Fibroblast of skin of right quadriceps (primary cell): ENCODE measurements at places on chromosomes 3 and 15.

- DNase-seq = no peak
Observed at GRCh38 chr3:124965413-124965812, 30.9 kb upstream of the MUC13 start.

DNA sequence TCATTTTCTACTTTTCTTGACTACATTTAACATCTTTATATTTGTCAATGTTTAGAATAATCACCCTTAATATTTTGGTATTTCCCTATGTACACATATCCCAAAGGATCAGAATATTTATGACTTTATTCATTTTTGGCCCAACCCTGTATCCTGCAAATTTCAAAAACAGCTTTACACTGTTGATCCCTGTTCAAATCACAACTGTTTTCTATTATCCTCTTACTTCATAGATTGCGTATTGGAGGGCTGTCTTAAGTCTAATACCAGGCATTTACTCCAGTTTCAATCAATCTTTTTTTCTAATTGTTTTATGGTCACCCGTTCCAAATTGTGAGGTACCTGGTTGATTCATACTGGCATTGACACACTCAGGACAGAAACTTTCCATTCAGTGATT, 107.9 kb downstream of the RPL22L1 start:
- no peak for DNase-seq

- DNase-seq = no peak
Observed at GRCh38 chr3:157586293-157586692, 83.1 kb upstream of the VEPH1 start.

- DNase-seq = no peak
Observed at GRCh38 chr15:89707577-89707976, 17.0 kb downstream of the WDR93 start.

- DNase-seq = no peak
Observed at GRCh38 chr15:63968700-63969099, 77.6 kb downstream of the DAPK2 start.

- no peak for DNase-seq
Observed at GRCh38 chr3:135041601-135042000, 246.5 kb downstream of the EPHB1 start.

DNA sequence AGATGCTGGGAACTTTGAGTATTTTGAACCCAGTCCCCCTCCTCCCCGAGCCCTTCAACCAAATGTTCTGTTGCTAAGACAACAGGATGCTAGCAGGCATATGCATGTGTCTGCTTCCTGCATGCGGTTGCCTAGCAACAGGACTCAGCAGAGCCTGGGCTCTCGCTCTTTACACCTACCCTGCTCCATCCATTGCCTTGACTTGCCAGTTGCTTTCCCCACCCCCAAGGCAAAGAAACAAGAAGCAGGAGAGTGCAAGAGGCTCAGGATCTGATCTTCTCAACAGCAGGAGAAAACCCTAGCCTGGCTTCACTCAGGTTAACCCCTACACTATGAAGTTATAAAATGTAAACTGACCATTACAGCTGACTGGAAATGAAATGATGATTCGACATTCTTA, 393.0 kb downstream of the IGSF11 start:
- DNase-seq = no peak

- DNase-seq = peak; percentile 85
Observed at GRCh38 chr3:59771768-59772181, 722.0 kb upstream of the CFAP20DC start.

- no peak for DNase-seq
Observed at GRCh38 chr15:27258287-27258686, 287.3 kb downstream of the GABRG3 start.

DNA sequence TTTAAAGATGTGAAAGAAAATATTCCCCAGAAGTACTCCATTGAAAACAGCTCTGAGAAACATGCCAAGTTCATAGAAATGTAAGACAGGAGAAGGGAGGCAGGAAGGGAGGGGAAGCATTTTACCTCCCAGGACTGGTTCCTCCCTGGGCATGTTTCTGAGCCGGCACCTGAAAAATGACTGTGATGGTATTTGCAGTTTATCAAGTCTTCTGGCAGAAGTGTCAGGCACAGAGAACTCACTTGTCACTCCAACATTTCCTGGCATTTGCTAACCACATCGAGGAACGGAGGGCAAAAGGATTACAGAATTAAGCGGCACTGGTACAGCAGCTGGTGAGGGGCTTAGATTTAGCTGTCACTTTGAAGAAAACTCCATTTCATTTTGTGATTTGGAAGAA, 1054.0 kb downstream of the TUSC7 start:
- no peak for DNase-seq

DNA sequence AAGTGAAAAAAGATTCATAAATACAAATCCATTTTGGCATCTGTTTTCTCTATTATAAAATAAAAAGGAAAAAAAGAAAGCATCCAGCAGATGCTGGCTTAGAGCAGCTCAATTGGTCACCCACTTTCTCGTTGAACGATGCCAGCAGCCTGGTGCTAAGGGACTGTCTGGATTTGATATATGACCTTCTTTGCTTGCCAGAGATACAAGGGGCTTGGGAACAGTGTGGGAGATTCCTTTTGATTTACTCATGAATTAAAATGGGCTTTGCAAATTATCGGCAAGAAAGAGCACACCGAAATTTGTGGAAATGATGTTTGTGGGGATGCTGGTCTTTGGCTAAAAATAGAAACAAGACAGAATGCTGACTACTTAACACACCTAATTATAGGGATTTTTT, 210.3 kb upstream of the STT3B start:
- no peak for DNase-seq

- DNase-seq = peak; percentile 51
Observed at GRCh38 chr3:189953551-189953950, 167.1 kb downstream of the P3H2 start.

- peak; percentile 87 for DNase-seq
Observed at GRCh38 chr3:42032693-42033349, 58.3 kb upstream of the TRAK1 start.

DNA sequence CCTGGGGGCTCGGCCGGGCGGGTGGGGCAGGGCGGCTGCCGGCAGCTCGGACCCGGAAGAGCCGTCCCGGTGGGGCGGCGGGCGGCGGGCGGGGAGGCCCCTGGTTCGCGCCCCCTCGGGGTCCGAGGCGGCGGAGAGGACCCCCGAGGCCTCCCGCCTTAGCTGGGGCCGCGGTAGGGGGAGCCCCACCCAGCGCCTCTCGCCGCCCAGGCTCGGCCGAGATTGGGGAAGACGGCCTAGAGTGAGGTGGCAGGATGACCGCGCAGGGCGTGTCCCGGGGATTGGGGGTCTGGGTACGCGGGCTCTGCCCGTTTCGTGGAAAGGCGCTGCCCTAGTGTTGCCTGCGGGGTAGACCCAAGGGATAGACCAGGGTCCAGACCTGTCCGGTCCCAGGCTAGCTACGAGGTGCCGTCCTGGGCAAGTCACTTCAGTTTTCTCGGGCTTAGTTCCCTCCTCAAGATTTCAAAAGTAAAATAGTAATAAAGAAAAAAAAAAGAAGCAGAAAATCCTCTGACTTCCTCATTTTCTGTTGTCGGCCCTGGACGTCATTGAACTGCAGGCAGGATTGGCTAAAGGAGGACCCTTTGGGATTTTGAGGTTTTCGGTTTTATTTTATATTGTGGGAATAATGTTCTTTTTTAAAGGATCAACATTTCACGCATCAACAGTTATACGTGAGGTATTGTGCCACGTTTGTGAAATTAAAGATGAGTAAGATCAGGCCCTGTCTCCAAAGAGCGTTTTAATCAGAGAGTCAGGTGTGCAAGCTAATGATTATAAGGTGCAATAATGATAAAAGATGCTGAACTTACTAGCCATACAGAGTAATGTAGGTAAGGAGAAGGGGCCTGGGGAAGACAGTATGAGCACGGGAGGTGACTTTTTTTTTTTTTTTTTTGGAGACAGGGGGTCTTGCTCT, 679 bp downstream of the IQGAP1 start:
- peak; percentile 58 for DNase-seq

- DNase-seq = no peak
Observed at GRCh38 chr3:31772272-31772671, 208.8 kb downstream of the OSBPL10 start.

- DNase-seq = no peak
Observed at GRCh38 chr3:42183991-42184632, 81.9 kb downstream of the CCK start.

GRCh38 chr15:98648654-98649471, 524 bp downstream of the IGF1R start:
- peak; percentile 61 for DNase-seq

DNA sequence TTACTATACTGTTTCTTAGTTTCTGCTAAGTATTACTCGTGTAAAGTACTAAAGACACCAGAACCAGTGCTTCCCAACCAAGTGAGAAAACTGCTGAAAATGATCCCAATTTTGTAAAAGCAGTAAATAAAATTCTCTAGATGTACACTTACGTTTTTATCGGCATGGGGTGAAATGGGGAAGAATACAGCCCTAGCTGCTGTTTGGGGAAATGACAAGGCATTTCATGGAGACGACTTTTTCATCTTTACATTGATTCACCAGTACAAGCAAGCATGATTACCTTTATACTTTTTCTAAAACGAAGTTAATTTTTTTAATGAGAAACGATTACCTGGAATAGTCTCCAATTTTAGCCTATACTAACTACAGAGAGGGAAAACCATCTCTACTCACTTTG, 1.4 kb downstream of the PSMD6 start:
- DNase-seq = no peak

GRCh38 chr3:112460519-112461195, 38.6 kb downstream of the BTLA start:
- no peak for DNase-seq

GRCh38 chr3:48142316-48142870, 45.8 kb downstream of the CDC25A start:
- no peak for DNase-seq

DNA sequence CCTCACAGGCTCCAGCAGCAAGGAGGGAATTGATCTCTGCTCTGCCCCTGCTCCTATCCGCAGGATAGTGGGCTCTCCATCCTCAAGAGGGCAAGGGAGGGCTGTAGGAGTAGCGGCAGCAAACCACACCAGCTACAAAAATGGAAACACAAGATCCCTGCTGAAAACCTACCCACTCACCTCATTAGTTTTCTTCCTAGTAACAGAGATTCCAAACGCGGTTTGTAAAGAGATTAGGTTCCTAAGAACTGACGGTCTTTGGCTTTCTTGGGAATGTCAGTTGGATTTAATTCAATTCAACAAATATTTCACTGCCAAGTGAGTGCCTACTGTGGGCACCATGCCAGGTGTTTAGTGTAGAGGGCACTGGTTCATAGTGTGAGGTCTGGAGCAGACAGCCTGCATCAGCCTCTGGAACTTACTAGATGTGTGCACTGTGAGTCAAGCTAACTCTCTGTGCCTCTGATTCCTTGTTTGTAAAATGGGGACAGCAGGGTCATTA, 84.7 kb downstream of the MRPL46 start:
- no peak for DNase-seq

- DNase-seq = peak; percentile 53
Observed at GRCh38 chr3:132343018-132343612, 25.9 kb downstream of the ACP3 start.

GRCh38 chr3:146830231-146830630, 225.1 kb upstream of the PLSCR5 start:
- DNase-seq = no peak

GRCh38 chr3:141643391-141643790, 94.7 kb upstream of the RNF7 start:
- peak; percentile 80 for DNase-seq

- peak; percentile 35 for DNase-seq
Observed at GRCh38 chr15:61064651-61065050, 164.5 kb downstream of the RORA start.

DNA sequence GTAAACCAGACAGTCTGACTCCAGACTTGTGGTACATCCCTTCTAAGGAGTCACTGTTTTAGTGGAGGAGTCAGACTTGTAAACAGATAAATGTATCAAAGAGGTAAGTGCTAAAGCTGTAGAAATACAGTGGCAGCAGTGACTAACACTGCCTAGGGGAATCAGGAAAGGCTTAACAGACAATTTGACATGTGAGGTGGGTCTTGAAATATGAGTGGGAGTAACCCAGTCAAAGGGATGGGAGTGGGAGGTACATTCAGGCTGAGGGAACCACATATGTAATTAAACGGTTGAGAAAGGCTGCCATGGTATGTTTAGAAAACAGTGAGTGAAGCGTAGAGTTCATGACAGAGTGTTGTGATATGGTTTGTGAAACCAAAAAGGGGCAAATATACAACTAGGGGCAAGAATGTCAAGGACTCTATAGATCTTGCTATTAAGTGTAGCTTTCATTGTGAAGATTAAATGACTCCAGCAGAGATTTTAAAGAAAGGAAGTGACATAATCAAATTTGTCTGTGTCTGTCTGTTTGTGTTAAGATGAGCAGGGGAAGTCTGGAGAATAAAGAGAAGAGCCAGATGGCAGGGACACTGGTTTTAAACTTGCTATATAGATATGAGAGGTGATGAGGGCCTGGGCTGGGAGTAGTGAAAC, 11.2 kb upstream of the ALCAM start:
- DNase-seq = peak; percentile 57

GRCh38 chr15:48915861-48916260, 37.9 kb downstream of the EID1 start:
- DNase-seq = no peak

GRCh38 chr3:137990427-137990826, 19.5 kb upstream of the CLDN18 start:
- no peak for DNase-seq

DNA sequence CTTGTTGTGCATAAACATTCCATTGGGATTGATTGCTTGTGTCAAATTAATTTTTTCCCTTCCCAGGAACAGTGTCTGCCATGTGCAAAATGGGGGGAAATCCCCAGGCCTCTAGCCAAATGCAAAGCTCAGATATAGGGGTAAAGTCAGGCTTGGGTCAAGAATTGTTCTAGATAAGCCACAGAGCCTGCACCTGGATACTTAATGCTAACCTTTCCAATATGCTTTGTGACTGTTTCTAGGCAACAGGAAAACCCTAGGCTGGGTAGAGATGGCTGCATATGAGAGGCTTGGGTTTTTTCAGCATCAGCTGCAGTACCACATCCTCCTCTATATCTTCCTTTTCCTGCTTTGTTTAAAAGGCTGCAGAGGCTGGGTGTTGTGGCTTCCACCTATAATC, 61.9 kb upstream of the ROPN1 start:
- DNase-seq = no peak

DNA sequence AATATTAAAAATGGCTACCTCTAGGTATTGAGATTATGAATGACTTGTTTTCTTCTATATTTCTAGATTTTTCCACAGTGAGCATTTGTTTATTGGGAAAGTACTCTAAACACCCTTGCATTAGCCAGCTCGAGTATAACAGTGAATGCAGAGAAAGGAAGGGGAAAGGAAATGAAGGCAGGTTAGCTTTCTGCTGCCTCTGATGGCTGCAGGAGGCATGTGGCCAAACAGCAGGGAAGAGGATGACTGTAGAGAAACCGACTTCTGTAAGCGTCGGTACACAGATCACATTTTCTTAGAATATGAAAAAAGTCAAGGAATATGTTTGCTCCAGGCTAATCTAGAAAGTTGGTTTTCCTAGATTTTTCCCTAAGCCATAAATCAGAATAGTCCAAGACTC, 19.8 kb downstream of the GNB5 start:
- no peak for DNase-seq

DNA sequence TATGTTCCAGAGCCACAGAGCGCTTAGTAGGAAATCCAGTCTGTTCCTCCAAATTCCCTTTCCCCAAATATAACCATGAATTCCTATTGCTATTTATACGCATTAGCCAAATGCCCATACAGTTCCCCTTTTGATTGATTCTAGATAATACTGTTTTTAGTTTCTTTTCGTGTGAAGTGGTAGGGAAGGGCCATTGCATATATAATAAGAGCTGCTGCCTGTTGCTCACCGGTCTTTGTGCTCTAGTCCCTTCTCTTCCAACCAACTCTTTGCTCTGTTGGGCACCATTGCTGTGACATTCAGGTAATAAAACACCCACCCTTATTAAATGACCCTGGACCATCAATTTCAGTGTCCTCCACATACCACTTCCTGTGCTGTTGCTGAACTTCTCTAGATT, 379.9 kb upstream of the KCNMB2 start:
- no peak for DNase-seq
